ENCODE measurements at places on chromosomes 3 and 15.

DNA sequence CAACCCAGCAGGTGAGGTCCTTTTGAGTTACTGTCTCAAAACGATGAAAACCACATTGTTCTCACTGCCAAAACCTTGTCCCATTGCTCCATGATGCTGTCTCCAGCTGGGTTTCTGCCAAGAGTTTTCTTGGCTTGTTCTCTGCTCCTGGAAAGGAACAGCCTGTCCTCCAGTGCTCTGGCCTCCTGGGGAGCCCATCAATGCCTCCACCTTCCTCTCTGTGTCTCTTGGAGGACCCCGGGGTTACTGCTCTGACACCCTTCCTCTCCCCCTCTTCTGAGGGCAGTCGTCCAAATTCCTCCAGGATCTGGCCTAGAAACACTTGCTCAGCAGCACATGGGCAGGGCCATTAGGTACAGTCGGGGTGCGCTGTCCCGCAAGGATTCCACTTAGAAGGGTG is 63.9 kb upstream of the RGMA start:
- no peak for DNase-seq

GRCh38 chr3:179292450-179292849 is 30.4 kb upstream of the ZNF639 start:
- DNase-seq = no peak

DNA sequence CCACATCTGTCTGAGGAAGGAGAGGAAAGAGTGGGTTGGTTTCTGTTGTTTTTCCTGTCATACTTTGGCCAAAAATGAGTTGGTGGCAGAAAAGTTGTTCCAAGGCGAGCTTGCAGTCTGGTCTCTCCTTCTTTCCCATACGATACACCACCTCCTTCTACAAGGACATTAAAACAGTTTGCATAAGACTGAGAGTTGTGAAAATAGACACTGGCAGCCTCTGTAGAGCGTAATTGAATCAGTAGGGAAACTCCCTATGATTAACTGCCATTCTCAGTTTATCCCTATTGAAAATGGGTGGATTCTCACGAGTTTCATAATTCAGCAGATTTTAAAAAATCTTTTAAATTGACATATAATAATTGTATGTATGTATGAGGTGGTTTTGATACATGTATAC is 3.7 kb upstream of the LSG1 start:
- no peak for DNase-seq

- DNase-seq = no peak
These were observed 6.2 kb upstream of the COX17 start for GRCh38 chr3:119683421-119683820.

- DNase-seq = no peak
These were observed 212.5 kb upstream of the GADL1 start for GRCh38 chr3:31106912-31107311.

DNA sequence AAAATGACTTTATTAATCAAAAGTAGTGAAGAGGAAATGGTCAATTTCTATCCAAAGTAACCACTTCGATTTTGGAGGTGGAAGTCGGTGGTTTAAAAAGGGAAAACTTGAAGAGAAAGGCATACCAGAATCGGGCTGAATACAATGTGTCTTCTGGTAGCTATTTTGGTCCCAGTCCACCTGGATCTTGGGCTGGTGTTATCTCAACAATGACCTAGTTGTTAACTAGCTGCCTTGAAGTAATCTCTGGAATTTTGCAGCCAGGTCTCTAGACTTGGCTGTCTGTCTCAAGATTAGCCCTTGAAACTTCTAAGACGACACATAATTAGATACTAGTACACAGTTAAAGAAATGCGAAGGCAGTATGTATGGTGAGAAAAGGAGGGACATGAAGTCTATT is 409.8 kb downstream of the GRM7 start:
- DNase-seq = no peak

DNA sequence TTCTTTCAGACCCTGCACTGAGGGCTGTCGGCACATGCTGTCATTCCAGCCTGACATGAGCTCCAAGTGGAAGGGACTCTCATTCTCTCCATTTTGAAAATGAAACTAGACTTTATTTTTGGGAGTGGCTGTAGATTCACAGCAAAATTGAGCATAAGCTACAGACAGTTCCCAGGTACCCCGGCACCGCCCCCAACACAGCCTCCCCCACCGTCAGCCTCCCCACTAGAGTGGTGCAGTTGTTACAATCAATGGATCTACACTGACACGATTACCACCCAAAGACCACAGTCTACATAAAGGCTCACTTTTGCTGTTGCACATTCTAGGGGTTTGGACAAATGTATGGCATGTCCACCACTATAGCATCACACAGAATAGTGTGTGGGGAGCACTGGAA is 29.5 kb upstream of the FGD5 start:
- DNase-seq = no peak

DNA sequence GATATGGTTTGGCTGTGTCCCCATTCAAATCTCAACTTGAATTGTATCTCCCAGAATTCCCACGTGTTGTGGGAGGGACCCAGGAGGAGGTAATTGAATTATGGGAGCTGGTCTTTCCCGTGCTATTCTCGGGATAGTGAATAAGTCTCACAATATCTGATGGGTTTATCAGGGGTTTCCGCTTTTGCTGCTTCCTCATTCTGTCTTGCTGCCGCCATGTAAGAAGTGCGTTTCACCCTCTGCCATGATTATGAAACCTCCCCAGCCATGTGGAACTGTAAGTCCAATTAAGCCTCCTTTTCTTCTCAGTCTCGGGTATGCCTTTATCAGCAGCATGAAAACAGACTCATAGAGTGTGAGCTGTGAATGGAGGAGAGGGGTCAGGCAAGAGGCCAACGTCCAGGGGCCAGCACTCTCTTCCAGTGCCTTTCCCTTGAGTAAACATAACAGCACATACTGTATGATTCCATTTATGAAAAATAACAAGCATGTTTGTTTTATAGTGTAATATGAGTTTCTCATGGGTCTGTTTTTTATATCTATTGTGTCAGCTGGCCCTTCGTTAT is 16.3 kb upstream of the LCTL start:
- DNase-seq = no peak

- DNase-seq = no peak
These were observed 98.1 kb upstream of the TGFBR2 start for GRCh38 chr3:30508339-30508738.

- no peak for DNase-seq
These were observed 454.6 kb upstream of the ARPP21 start for GRCh38 chr3:35184775-35185174.

GRCh38 chr3:13148126-13148525 is 74.9 kb upstream of the IQSEC1 start:
- DNase-seq = no peak

GRCh38 chr3:49013738-49014660 is 4.4 kb downstream of the DALRD3 start:
- DNase-seq = no peak

DNA sequence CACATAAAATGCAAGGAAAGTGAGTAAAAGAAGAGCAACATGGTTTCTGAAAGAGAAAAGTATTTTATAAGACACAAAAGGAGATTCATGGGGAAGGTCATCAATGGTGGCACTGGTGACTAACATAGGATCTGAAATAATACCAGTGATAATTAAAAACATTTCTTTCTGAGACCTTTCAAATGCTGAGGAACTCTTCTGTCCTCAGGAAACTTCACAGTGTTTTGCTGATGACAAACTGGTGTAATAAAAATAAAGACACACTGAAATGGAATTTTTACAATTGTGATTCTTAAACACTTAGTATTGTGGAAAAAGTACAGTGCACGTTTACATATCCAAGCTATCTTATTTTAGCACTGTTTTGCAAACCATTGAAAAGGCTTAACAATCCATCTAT is 80.4 kb upstream of the ZBTB20 start:
- DNase-seq = no peak

DNA sequence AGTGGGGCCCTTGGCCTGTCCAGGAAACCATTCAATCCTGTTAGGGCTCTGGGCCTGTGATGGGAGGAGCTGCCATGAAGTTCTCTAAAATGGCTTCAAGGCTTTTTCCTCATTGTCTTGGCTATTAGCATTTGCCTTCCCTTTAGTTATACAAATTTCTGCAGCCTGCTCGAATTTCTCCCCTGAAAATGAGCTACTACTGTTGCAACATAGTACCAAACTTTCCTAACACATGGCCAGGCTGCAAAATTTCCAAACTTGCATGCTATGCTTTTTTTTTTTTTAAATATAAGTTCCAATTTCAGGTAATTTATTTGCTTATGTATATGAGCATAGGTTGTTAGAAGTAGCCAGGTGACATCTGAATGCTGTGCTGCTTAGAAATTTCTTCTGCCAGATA is 560.8 kb upstream of the TBL1XR1 start:
- no peak for DNase-seq

GRCh38 chr3:72212396-72212795 is 427.4 kb upstream of the PROK2 start:
- no peak for DNase-seq

- no peak for DNase-seq
These were observed 132.6 kb upstream of the TNIK start for GRCh38 chr3:171592786-171593185.

GRCh38 chr3:182305881-182306665 is 487.2 kb upstream of the ATP11B start:
- DNase-seq = no peak

- no peak for DNase-seq
These were observed 48.3 kb downstream of the SLC6A20 start for GRCh38 chr3:45748068-45748467.

GRCh38 chr3:177679568-177680471 is 482.5 kb upstream of the TBL1XR1 start:
- no peak for DNase-seq

DNA sequence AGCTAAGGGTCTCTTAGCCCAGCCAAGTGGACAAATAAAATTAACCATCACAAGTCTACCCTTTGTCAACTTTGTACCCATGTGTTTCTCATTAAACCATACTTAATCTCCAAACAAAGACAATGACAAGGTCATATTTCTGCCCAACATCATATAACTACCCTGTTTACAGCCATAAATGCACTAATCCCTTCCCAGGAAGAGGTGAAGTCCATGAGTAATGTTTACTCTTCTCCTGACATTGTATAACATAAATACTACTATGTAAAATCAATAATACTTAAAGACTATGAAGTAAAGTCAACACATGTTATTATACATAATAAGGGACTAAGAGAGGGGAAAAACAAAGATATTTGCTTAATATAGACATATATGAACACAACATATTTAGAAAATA is 38.5 kb upstream of the FAN1 start:
- DNase-seq = no peak

DNA sequence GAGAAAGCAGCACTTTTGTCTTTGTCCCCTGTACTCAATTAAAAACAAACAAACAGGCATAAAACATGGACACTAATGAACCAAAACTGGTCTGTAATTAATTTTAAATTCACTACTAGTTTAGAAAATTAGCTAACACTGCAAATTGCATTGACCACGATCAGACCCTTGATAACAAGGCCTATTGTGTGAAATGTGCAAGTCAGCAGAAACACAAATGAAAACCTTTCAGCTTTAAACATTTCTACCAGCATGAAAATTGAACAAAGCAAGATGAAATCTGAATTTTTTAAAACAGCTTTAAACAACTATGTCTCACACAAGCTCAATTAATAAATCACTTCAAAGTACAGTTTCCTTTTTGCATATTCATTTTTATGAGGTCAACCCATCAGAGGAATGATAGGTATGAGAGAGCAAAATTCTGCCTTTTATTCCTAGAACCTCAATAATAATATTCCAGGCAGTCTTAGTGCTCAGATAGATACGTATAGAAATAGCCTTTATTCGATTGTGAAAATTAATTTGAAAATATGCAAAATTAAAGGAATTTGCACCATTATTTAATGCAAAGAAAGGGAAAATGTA is 27.0 kb upstream of the CHMP2B start:
- no peak for DNase-seq

DNA sequence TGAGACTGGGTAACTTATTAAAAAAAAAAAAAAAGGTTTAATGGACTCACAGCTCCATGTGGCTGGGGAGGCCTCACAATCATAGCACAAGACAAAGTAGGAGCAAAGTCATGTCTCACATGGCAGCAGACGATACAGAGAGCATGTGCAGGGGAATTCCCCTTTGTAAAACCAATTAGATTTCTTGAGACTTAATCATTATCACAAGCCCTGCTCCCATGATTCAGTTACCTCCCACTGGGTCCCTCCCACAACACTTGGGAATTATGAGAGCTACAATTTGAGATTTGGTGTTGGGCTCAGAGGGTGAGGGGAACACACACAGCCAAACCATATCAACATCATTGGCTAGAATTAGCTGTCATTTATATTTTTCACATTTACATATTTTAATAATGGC is 221.0 kb downstream of the RSRC1 start:
- DNase-seq = no peak

- DNase-seq = no peak
These were observed 63.1 kb upstream of the CSPG5 start for GRCh38 chr3:47641739-47642138.

- DNase-seq = no peak
These were observed 11.0 kb upstream of the ADCY5 start for GRCh38 chr3:123459862-123460261.

- no peak for DNase-seq
These were observed 5.7 kb downstream of the ESYT3 start for GRCh38 chr3:138440121-138440521.

DNA sequence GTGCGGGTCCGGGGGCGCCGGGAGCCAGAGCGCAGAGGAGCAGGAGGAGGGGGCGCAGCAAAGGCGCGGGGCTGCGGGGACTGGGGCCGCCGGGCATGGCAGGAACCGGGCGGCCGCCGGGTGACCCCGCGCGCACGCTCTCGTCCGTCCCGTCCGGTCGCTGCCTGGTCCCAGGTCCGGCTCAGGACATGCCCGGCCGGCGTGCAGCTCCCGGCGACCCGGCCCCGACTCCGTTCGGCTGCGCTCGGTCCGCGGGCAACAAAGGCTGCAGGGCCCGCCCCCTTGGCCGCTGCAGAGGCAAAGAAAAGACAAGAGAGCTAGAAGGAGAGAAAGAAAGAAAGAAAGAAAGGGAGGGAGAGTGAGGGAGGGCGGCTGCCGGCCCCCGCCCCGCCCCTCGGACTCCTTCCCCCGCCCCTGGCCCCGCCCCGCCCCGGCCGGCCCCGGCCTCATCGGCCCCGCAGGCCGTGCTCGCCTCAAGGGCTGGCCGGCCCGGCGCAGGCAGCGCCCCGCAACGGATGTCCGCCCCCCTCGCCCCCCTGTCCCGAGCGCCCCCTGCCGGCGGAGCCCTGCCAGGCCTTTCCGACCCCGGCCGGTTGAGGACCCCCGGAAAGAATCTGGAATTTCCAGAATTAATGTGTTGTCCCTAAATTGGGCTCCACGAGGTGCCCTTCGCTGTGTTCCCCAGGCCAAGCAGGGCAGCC is at the start of gene ADAMTS7:
ADAMTS7 (minus strand) TSS at position 341 of the 701 bp plus-strand sequence; CDS start at position 97, 244 bp downstream.
- peak; percentile 35 for DNase-seq

DNA sequence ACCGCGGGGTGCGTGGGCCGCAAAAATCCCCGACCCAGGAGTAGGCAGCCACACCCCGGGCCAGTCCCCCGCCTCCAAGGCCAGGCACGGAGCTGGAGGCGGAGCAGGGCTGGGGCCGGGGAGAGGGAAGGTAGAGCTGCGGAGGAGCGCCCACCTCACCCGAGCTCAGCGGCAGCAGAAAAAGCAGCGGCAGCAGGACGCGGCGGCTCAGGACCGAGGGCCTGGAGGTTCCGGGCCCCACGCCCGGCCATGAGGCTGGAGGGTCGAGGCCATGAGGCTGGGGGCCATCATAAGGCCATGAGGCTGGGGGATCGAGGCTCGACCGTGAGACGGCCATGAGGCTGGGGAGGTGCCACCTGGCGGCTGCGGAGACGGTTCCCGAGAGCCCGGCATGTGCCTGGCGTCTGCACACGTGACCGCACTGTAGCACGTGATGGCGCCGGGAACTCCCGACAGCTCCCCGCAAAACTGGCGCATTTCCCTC is 32.9 kb upstream of the PRSS50 start:
- DNase-seq = no peak
